ENCODE measurements at places on chromosomes 7 and 10.

DNA sequence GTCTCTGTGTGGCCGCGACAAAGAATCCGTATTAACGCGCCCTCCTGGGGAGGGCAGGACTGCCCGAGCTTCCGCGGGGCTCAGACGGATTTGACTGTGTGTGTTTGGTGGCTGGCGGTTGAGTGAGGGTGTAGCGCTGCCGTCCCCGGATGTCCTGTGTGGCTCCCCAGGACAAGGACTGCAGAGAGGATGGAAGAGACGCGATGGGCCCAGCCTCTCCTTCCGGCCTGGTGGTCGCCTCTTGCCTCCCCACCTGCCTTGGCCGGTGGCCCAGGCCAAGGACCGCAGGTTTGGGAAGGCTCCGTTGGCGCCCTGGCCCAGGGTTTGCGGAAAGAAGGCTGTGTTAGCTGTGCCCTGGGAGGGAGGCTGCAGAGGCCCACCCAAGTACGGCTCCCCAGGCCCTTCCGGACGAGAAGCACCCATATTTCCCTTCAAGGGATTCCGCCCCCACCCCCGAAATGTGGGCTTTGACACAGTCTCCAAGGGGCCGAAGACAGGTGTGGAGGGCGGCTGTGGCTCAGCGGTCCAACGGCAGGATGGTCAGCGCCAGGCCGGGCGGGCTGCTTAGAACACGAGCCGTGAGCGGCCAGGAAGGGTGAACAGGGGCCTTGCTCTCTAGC, 2.3 kb downstream of the UNCX start:
- peak; percentile 92 for DNase-seq

GRCh38 chr10:78656417-78657162, 412.2 kb upstream of the ZMIZ1 start:
- no peak for DNase-seq

DNA sequence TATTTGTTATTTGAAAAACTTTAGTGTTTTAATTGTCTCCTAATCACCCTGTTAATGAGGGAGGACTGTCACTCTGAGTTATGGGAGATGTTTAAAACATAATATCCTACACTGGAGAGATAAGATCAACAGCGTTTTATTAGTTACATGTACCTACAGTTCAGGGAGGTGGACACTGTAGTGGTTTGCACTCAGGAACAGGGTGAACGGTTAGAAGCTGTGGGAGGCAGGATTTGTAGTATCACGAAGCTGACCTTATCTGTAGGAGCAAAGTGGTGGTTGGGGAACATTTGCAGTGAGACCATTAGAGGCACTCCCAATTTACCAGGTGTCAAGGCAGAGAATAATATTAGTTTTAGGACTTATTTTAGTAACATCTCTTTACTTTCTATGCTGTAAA, 193.3 kb upstream of the KCND2 start:
- DNase-seq: no peak

DNA sequence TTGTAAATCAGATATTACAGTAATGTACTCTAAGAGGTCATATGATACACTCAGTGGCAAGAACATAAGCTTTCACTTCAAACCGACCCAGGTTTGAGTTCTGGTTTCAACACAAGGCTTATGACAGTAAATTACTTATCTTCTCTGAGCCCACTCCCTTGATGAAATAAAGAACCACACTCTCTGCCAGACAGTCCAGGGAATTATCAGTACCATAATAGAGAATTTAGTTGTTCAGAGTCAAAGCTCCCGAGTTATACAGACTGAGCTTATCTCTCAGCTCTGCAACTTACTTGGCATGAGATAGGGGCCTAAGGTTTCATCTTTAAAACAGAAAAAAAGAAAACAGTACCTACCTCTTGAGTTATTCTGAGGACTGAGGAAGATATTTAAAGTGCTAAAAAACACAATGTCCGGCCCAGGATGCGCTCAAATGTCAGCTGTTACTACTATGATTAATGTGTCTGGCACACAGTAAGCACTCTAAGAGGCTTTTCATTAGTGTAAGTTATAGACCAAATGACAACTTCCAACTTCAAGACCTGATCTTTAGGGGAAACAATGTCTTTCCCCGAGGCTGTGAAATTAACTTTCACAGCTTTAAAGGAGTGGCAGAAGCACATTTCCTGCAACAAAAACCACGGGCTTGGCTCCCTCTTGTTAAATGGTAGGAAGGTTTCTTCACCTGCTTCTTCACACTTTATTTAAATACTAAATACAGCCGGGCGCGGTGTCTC, 38.1 kb downstream of the UBE2H start:
- DNase-seq: no peak

All from chondrocyte (in vitro differentiated cells).